ENCODE measurements at places on chromosomes 11 and 22.

DNA sequence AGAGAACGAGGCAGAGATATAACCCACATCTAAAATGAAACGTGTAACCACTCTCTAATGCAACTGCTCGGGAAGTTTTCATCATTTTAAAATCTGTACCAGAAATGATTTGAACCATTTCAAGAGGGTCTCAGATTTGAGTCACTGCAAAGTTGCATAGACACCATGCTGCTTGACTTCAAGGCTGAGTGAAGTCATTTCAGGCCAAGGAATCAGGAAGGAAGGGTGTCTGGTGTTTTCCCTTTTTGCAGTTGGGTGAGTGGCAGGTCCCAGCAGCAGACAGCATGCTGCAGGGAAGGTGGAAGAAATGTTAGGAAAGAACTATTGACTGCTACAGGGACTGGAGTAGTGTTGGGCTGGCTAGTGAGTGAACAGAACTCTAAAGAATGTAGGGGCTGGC is 16.5 kb downstream of the TANGO2 start:
- DNase-seq, result no peak

DNA sequence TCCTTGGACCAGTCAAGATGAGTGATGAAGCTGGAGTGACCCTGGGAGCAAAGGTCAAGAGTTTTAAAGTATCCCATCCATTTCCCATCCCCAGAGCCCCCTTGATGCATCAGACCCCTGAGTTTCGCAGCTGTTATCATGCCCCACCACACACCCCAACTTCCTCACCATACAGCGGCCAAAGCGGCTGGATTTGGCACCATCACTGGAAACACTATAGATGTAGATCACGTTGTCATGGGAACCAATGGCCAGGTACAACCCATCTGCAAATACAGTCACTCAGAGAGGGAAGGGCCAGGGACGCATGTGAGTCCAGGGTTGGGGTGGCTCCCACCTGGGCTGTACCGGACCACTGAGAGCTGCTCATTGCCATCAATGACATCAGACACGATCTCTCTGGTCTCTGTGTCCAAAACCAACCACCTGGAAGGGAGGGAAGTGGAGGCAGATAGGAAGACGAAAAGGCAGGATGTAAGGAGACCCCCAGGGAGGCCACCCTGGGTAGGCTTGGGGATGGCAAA is 2.2 kb upstream of the MTA2 start:
- DNase-seq, result no peak

DNA sequence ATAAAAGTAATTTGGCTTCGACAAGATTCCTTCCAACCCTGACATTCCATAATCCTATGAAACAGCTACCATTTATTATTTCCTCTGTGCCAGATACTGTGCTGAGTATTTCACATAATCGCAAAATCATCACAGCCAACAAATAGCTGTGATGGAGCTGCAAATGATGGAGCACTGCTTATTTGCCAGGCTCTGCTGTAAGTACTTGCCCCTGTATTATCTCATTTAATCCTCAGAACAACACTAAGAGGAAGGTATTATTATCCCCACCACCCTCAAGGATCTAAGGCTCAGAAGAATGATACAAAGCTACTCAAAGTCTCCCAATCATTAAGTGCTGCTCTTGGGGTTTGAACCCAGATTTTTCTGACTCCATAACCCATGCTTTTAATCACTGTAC is 145.5 kb downstream of the CCDC34 start:
- DNase-seq, result no peak

- DNase-seq, result no peak
These were observed 73.1 kb upstream of the BARX2 start for GRCh38 chr11:129302386-129303101.

- no peak for DNase-seq
These were observed 91.9 kb downstream of the WT1 start for GRCh38 chr11:32343325-32344008.

DNA sequence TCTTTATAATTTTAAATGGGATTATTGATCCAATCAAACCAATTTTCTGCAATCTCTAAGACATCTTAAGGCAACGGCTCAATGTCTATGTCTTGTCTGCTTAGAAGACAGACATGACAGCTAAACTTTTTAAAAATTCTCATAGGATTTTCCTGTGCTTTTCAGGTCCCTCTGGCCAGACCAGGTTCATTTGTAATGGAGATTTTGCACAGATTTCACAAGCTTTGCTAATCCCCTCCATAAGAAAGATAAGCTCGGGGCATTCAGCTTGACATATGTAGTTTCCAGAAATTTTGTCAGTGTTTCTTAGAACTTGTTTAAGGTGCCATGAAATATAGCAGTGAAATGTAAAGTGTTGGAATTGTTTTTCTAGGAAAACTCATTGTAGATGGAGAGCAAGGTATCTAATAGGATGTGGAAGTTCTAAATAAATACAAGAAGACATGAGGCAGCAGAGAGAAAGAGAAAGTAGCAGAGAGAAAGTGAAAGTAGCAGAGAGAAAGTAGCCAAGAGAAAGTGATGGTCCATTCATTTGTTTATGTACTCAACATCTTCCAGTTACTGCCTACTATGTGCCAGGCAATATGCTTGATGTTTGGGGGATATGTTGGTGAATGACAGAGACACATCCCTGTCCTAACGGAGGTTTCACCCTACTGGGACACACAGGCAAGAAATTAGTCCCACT is 219.1 kb upstream of the ARHGAP42 start:
- DNase-seq, result no peak

DNA sequence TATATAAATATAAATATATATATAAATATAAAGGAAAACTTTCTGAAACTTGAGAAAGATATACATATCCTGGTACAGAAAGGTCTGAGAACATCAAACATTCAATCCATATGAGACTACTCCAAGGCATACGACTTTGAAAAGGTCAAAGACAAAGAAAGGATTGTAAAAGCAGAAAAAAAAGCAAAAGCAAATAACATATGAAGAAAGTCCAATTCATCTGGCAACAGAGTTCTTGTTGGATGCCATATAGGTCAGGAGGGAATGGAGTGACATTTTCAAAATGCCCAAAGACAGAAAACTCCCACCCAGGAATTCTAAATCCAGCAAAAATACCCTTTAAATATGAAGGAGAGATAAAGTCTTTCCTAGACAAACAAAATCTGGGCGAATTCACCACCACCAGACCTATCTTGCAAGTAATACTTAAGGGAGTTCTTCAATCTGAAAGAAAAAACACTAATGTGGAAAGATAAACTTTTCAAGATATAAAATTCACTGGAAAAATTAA is 42.3 kb upstream of the MRPL17 start:
- DNase-seq, result no peak

DNA sequence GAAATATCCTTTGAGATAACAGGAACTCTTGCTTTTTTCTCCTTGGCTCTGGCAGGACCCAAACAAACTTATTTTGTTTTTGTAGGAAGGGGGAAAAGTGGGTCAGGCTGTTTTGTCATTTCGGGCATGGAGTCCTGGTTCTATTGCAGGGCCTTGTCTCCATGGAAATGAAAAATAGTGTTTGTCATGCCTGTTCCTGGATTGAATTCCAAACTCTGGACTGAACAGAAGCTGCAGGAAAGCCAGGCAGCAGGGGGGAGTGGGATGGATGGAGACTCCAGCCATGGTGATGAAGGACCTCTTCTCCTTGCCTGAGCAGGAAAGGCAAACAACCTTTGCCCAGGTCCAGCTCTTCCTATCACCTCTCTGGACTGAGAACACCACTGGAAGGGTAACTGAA is 87.0 kb downstream of the SCN3B start:
- no peak for DNase-seq

- no peak for DNase-seq
These were observed 514.1 kb downstream of the RAB38 start for GRCh38 chr11:87660926-87661660.

DNA sequence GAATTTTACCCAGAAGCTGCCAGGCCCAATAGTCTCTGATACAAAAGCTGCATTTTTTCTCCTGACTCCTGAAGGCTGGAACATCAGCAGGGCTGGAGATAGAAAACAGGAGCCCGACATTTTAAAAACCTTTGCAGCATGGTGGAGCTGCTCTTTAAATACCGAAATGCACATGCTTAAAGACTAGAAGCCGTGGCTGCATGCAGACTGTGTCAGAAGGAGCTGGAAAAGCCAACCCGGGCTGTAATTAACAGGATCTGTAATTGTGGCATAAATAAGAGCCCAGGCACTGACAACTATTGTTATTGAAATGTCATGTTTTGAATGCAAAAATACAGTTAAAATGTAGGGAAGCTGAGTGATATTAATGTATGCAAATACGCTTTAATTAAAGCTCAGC is 304.9 kb upstream of the PLET1 start:
- DNase-seq, result no peak

DNA sequence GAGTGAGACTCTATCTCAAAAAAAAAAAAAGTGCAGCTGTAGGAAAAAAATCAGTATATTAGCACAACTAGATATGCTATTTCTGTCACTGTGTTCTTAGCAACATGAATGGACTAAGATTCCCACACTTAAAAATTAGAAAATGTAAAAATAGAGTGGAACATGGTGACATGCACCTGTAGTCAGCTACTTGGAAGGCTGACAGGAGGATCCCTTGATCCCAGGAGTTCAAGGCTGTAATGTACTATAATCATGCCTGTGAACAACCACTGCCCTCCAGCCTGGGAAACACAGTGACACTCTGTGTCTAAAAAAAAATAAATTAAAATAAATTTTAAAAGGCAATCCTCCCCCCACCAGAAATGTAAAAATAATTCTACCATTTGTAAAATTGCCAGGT is 29.8 kb downstream of the PICALM start:
- DNase-seq, result no peak

DNA sequence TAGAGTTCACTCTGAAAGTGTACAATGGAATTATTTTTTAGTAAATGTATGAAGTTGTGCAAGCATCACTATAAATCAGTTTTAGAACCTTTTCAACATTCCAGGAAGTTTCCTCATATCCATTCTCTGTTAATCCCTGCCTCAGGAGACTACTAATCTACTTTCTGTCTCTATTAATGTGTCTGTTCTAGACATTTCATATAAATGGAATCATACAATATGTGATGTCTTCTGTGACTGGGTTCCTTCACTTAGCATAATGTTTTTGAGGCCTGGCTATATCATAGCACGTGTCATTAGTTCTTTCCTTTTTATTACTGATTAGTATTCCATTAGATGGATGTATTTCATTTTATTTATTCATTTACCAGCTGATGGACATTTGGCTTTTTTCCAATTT is 17.1 kb downstream of the SYT9 start:
- DNase-seq, result no peak

- DNase-seq, result no peak
These were observed 13.9 kb upstream of the CDC42EP2 start for GRCh38 chr11:65300621-65301275.

GRCh38 chr11:96109331-96110030 is 185.6 kb upstream of the MTMR2 start:
- DNase-seq, result no peak

DNA sequence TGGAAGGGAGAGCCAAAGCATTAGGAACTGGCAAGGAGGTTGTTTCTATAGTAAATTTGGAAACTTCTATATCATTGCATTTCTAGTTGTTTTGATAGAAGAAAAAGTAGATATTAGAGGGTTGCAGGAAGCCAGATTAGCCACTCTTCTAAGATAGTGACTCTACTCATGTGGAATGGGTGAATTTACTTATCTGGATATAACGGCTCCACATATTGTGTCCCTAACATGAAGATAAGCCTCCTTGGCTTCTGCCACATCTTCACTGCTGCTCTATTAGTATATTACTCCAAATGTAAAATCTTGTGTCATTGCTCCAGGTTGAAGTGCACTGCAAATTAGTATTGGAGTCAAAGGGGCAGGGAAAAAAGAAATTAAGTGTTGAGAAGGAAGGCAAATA is 283.3 kb downstream of the CASP12 start:
- no peak for DNase-seq

GRCh38 chr11:74566146-74566960 is 26.0 kb upstream of the POLD3 start:
- DNase-seq, result no peak

- DNase-seq, result no peak
These were observed 618.7 kb upstream of the CADM1 start for GRCh38 chr11:116122697-116123472.

DNA sequence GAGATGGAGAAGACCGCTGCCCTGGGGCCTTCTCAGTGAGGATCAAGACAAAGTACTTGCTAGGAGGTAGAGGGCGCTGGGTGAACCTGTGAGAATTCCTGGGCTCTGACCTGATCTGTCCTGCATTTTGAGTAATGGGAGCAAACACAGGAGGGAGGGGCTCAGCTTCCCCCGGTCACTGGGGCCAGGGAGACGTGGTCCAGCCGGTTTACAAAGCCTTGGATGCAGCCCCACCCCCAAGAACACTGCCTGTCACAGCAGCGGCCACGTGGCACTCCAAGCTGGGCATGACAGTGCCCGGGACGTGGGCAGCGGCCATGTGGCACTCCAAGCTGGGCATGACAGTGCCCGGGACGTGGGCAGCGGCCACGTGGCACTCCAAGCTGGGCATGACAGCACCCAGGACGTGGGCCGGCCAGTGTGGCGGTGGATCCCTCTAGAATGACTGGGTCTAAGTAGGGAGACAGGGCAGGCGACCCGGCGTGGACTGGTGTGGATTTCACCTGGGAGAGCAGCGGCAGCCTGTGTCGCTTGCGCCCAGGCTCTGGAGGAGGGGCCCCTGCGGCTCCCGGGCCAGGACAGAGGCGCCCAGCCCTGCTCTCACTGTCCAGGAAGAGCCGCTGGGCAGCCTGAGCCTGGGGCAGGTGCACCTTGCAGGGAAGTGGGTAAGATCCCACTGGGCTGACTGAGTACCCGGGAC is 2.5 kb upstream of the TTLL8 start:
- DNase-seq, result no peak

DNA sequence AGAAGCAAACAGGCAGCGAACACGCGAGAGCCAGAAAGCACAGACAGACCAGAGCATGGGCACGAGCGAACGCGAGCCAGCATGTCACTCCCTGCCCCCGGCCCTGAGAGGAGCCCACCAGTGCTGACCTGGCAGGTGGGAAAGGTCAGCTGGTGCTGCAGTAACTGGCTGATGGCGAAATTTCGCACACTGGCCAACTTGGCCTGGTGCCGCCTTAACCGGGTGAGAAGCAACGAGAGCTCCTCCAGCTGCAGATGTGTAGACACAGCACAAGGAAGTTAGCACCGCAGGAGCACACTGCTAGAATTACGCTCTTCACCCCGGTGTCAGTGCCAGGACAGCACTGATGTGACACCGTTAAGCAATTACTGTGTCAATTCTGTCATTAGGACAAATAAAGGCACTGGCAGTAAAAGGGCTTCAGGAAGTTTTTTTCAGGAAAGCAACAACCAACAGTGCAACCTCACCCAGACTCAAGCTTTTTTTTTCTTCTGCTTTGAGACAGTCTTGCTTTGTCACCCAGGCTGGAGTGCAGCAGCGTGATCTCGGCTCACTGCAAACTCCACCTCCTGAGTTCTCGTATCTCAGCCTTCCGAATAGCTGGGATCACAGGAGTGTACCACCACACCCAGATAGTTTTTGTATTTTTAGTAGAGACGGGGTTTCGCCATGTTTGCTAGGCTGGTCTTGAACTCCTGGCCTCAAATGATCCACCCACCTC is 76.8 kb downstream of the C11orf58 start:
- no peak for DNase-seq

- no peak for DNase-seq
These were observed 71.8 kb downstream of the PRCP start for GRCh38 chr11:82828472-82828871.

Measured in retinal pigment epithelial cell (primary cell).